ENCODE measurements at places on chromosomes 2 and 18.

GRCh38 chr2:220034426-220035130 lies 407.1 kb downstream of the SLC4A3 start:
- no peak for DNase-seq

DNA sequence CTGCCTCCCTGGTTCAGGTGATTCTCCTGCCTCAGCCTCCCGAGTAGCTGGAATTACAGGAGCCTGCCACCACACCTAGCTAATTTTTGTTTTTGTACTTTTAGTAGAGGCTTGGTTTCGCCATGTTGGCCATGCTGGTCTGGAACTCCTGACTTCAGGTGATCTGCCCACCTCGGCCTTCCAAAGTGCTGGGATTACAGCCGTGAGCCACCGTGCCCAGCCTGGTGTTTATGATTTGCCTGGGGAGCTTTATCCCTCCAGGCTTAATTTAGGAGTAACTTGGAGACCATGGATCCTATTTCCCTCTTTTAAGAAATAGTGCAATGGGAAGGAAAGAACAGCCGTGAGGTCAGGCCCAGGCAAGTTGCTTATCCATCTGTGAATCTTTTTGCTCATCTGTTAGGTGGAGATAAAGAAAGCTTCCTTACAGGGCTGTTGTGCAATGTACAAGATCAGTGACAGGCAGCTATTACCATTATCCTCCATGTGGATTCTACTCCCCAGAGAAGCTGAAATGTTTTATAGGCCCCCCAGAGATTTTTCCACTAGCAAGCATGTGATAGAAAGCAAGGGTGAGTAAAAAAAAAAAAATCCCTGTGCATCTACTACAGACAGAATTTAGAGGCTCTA lies 104.9 kb upstream of the MGAT5 start:
- no peak for DNase-seq

- DNase-seq = no peak
Measured at GRCh38 chr2:202052235-202052634, 18.6 kb downstream of the FZD7 start.

DNA sequence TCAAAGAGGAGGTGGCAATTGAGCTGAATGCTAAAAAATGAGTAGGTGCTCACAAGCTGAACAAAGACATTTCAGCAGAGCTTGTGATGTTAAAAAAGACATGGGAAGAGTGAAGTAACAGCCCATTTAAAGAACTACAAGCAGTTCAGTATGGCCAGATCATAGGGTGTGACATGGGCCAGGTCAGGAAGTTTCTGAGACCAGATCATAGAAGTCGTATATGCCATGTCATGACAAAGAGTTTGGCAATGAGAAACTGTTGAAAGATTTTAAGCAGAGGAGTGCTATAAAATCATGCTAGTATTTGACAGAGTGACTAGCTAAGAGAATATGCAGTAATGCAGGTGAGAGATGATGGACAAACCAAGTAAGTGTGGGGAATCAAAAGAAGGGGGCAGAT lies 7.3 kb upstream of the PELI1 start:
- no peak for DNase-seq

- no peak for DNase-seq
Measured at GRCh38 chr2:161999321-161999720, 74.7 kb downstream of the DPP4 start.

- DNase-seq = no peak
Measured at GRCh38 chr2:65767946-65768345, 335.5 kb upstream of the SPRED2 start.
